ENCODE measurements at places on chromosomes 3 and 15.

GRCh38 chr3:179949412-179949811 lies 87.3 kb downstream of the PEX5L start:
- DNase-seq = no peak

DNA sequence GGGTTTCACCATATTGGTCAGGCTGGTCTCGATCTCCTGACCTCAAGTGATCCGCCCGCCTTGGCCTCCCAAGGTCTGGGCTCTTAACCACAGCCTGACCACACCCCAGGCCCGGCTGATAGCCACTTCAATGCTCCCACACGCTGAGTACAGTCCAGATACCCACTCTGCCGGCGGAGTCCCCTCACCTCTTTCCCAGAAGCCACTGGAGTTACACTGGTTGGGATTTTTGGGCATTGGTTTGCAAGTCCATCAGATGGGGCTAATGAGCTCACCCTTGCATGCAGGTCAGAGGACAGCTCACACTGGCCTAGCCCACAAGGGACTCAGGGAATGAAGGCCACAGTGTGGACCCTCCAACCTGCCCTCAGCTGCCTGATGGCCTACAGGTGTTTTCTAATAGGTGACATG lies 60.1 kb downstream of the IQSEC1 start:
- DNase-seq = no peak

GRCh38 chr3:46010519-46011113 lies 15.0 kb upstream of the FYCO1 start:
- no peak for DNase-seq

DNA sequence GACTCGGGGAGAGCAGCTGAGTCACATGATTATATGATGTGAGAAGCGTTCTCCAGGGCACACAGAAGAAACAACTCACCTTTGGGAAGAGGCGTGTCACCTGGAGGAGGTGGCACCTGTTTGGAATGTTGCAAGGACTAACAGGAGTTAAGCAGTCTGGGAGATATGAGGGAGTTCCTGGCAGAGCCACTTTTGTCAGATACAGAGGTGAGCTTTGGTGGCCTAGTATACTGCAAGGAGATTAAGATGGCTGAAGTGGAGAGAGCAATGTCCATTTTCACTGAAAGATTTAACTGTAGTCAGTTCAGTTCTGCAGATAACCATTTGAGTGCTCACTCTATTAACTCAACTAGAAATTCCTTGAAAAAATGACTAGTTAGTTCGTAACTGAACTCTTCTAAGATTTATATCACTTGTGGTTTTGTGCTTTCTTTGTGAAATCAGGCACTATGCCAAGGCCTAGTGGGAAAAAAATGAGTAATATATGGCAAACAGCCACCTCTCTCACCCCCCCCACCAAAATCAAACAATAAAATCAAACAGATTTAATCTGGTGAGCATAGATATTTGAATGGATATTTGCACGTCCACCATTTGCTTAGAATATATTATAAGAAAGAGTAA lies 61.3 kb downstream of the CRYBG3 start:
- DNase-seq = peak; percentile 39

- no peak for DNase-seq
Observed at GRCh38 chr3:110618512-110619226, 452.9 kb upstream of the NECTIN3 start.

- DNase-seq = no peak
Observed at GRCh38 chr15:63469190-63469589, 35.2 kb upstream of the USP3 start.

DNA sequence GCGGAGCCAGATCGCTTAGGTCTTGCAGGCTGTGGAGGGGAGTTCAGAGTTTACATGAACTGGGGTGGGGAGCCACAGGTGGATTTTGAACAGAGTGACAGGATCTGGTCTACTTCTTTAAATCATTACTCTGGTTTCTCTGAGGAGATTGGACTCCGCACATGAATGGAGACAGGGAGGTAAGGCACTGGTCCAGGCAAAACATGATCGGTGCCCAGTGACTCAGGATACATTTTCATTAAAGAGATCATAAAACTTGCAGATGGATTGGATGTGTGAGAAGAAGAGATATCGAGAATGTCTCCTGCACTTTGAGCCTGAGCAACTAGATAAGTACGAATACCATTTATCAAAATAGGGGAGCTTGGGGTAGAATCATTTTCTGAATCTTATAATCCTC lies 61.8 kb upstream of the CMSS1 start:
- no peak for DNase-seq

- DNase-seq = no peak
Observed at GRCh38 chr15:67807141-67807540, 18.2 kb upstream of the SKOR1 start.

- no peak for DNase-seq
Observed at GRCh38 chr15:90974216-90974615, 19.5 kb downstream of the RCCD1 start.

- no peak for DNase-seq
Observed at GRCh38 chr15:66170042-66170441, 83.5 kb downstream of the MEGF11 start.

DNA sequence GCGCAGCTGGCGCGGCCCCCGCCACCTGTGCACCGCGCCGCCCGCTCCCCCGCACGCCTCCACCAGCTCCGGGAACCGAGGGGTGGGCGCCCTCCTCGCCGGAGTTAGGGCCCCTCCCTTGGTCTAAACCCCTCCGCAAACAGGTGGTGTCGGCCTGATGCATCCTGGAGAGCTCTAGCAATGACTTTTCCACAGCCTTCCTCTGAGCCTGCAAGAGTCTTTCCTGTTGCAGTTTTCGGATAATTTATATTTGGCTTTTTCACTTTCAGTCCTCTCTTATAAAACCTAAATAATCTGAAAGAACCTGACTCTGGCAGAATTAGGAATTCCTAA lies 334 bp upstream of the IGSF11 start:
- no peak for DNase-seq

DNA sequence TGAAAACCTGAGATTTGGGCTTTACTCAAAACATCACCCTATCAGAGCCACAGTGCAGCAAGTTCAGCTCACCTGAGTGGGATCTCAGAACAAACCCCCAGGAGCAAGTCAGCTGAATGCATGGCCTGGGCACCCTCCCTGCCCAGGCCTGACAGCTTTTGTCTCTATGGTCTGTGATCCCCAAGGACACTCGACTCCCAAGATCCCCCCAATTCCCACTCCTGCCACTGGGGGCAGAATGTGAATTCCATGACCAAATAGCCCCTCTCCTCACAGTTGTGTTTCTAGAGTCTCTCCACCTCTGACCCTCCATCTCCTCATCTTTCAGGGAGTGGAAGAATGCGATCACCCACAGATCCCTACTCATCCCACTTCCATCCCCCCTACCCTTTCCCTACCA lies 58.9 kb downstream of the ZNF445 start:
- no peak for DNase-seq

DNA sequence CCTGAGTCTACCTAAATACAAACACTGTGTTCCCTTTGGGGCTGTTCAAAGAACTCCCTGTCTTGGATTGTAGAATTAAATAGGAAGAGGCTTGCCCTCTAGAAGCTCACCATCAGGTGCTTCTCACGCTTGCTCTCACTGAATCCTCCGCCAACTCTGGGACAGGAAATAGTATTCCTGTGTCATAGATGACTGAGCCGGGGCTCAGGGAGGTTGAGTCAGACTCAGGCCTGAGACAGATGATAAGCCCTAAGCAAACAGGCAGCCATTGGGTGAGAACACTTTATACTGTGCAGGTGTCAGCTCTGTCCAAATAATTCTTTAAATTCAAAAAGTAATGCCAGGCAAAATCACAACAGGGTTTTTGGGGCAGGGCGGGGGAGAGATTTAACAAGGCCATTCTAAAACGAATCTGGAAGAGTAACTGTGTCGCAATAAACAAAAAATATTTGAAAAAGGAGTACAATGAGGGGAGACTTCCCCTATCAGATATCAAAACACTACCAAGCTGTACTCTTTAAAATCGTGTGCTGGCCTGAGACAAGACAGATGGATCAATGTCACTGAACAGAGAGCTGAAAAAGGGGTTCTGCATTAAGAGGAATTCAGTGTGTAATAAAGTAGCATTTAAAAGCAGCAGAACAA lies 59.0 kb downstream of the EPHB3 start:
- no peak for DNase-seq

GRCh38 chr15:80679804-80680175 lies 15.3 kb upstream of the ABHD17C start:
- no peak for DNase-seq

- DNase-seq = no peak
Observed at GRCh38 chr3:103963599-103963998, 1403.1 kb upstream of the ALCAM start.

DNA sequence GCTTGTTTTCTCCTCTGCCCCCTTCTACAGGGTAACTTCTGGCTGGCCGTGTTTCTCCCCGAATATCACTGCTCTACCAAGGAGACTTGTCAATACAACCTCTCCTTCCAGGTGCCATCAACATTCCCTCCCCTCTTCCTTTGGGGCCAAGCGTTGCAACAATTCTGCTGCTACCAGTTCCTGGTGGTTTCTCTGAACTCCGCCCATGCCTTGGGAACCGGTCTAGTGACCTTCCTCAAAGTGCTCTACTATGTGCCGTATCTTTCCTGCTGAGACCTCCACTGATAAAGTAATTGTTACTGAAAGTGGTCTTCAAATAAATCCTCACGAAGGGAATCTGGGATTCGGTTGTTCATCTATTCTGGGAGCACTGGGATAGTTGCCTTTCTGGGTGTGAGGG lies 26.2 kb downstream of the PCSK6 start:
- no peak for DNase-seq

DNA sequence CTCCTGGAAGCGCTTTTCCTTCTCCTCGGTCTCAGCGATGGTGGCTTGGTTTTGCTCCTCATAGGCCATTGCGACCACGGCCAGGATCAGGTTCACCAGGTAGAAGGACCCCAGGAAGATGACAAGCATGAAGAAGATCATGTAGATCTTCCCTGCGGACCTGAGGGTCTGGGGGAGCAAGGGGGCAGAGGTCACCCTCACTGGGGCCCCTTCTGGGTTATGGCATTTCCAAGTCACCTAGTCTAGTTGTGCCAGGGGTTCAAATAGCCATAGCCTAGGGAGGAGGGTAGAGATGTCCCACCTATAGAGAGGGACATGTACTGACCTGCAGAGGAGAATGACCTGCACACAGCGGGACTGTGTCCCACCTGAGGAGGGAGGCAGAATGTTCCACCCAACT lies 43.5 kb downstream of the SCN5A start:
- no peak for DNase-seq

DNA sequence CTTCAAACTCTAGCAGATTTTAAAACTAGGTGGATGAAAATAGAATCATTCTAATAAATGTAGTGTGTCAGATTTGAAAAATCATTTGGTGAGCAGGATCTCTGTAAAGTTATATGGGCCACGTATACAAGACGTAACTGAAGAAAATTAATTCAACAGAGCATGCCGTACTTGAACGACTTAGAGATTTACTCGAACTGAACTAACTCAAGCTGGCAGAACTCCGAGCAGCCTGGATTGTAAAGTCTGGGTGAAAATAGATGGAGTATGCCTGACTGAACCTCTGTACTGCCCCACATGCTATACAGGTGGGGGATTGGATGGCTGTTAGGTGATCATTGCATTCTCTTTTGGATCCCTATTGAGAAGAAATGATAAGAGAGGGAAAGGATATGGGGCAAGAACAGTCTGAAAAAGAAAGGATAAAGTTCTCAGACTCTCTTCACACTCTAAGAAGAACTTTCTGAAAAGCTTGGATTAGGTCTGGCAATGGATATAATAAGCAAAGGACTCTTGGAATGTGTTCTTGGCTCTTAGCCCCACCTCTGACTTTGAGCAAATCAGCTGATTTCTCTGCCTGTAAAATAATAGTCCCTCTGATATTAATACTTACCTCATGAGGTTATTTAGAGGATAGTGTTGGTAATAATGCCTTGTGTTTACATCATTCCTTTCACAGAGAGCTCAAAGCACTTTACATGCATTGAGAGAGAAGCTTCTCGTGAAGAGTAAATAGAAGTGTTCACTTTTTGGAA lies 147.5 kb downstream of the FILIP1L start:
- no peak for DNase-seq

DNA sequence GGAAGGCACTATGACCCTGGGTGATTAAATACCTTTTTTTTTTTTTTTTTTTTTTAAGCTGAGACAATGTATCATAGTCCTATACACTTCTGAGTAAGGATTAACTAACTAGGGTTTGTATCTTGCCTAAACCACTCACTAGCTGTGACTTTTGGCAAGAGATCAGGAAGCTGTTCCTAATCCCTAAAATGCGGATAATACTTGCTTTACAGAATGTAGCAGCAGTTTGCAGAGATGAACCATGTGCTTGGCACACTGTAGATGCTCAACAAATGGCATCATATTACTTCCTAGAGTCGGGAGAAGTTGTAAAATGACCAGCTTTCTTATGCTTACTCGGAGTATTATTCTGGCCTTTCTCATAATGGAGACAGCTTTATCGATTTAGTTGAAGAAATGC lies 25.6 kb upstream of the PYGO1 start:
- DNase-seq = peak; percentile 22

GRCh38 chr3:120171134-120171873 lies 77.1 kb upstream of the GSK3B start:
- no peak for DNase-seq

DNA sequence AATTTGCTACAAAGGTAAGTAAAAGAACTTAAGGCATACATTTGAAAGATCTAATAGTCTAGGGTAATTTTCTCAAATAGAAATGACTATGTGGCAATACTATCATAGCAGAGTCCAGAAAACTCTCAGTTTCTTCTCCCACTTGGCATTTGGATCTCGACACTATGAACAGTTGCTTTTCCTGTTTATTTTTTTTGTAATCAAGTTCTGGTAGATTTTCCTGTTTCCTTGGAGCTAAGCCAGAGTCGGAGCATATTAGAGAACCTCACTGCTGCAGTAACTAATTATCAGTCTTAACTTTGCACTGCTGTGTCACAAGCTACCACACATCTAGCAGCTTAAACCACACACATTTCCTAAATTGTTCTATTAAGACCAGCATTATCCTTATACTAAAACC lies 44.9 kb upstream of the ZNF385D start:
- no peak for DNase-seq

- no peak for DNase-seq
Observed at GRCh38 chr3:46888705-46889104, 11.2 kb downstream of the PTH1R start.

DNA sequence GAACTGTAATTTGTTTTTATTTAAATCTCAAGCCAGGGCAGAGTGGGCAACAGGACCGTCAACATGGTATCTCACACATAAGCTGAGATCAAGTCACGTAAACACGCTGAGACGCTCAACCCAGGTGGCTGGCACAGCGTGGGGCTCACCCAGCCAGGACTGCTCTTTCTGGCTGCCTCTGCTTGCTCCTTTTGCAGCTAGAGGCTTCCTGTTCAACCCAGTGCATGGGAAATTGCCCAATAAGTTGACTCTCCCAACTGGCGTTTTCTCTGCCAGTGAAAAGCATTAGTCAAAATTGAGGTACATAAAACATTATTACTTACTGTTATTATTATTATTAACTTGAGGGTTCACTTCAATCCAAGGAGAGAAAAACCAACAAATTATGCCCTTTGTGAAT lies 398.1 kb downstream of the NR2F2 start:
- no peak for DNase-seq
